ENCODE measurements at places on chromosomes 6 and 20.

DNA sequence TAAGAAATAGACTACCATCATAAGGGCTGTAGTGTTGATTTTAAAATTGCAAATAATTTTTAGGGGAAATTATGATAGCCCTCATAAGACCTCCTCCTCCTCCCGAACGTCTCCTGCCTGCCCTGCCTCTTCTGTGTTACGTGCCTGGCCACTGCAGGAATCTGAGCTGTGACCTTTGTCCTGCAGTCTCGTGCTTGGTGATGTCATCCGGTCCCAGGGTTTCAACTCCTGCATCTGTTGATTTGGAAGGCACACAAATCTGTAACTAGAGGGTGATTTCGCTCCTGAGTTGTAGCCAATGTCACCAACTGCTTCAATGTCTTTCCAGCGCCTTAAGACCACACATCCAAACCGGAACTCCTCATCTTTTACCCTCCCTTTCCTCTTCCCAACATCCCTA lies 163.2 kb downstream of the AIG1 start:
- DNase-seq = peak; percentile 26

DNA sequence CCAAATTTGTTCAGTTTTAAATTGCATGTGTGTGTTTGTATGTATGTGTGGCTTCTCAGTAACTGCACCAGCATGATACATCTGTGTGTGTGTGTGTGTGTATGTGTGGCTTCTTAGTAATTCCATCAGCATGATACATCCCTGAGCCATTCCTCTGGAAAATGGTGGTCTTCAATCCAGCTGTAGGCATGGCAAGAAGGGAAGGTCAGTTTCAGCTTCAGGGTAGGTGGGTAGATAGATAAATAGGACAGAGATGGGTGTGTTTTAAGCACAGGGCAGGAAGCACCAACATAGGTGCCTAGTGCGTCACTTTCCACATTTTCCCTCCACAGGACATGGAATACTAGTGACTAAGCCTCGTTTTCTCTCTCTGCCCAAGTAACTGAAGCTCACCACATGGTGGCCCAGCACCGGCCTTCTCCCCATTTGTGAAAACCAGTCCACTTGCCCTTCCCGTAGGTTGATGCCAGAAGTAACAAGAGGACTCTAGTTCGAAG lies 82.9 kb downstream of the RPP40 start:
- peak; percentile 6 for DNase-seq

DNA sequence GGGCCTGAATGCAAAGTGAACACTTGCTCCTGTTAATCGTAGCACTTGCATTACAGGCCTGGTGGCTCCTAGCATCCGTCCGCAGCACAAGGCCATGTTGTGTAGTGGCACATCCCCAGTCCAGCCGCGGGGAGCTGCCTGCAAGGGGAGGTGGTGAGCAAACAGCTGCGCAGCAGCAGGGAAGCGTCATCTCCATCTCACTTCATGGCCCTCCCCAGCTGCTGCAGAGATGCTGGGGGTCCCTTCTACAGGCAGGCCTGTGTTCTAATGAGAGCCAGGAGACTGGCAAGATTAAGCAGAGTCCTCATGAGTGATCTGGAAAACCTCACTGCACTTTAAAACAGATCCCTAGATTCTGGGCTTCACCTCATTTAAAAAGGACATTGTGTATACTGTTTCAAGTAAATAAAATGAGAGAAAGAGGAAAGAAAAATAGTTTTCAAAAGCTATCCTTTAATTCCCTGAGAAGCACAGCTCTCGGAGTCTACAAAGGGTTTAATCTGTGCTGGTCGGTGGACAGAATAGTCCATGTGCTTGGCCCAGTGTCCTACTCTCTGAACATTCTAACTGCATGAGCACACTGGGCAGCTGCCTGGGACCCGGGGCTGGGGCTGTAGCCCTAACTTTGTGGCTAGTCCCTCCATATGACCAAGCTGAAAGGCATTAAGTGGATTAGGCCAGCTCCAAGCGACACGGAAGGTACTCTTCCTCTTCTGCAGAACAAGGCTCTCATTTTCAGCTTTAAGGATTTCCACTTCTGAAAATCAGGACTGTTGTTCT lies 125.8 kb downstream of the LY86 start:
- DNase-seq = no peak

- DNase-seq = no peak
Observed at GRCh38 chr6:161300823-161301222, 27.0 kb upstream of the AGPAT4 start.

GRCh38 chr20:4013041-4013440 lies 2.3 kb downstream of the RNF24 start:
- DNase-seq = no peak

Data from RCC 7860 (cell line).